ENCODE measurements at places on chromosomes 4 and X.
A peak's percentile ranks its signal among the peaks of the same experiment; 100 is the strongest.

DNA sequence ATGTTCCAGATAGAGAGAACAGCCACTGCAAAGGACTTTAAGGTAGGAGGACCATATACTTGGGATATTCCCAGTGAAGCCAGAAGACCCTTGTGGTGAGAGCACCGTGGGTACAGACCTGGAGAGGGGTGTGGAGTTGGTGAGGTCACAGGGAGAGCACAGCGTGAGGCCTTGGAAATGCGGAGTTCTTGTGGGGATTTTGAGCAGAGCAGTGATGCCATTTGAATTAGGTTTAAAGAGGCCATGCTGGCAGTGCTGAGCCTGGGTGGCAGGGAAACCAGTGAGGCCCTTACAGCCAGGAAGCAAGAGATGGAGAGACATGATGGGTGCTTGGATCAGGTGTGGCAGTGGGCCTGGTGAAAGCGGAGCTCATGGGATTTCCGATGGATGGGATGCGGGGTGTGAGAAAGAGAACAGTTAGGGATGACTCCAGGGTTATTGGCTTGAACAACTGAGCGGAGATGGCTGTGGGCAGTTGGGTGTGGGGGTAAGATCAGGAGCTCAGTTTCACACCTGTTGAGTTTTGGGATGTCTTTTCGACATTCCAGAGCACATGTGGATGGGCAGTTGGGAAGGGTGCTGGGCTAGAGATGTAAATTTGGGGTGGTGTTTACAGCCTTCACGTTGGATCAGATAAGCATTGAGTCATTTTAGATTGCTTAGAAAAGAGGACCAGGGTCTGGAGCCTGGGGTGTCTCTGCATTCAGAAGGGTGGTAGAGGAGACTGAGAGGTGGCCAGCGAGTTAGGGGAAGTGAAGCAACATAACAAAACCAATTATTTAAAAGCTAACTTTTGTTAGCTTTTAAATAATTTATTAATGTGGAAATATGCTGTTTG lies 68.9 kb downstream of the TMEM131L start:
- no peak for DNase-seq

GRCh38 chr4:35358001-35358584 lies 886.2 kb downstream of the ARAP2 start:
- no peak for DNase-seq

DNA sequence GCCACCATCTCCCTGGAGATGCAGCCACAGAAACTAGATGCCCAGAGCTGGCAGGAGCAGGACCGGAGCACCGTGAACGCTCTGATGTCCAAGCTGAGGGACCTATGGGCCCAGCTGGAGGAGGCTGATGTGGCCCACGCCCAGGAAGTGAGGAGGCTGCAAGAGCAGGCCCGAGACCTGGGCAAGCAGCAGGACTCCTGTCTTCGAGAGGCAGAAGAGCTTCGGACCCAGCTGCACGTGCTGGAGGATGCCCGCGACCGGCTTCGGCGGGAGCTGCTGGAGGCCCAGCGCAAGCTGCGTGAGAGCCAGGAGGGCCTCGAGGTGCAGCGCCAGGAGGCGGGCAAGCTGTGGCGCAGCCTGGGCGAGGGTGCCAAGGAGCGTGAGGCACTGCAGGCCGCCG lies 14.2 kb downstream of the SMIM10L2A start:
- no peak for DNase-seq

DNA sequence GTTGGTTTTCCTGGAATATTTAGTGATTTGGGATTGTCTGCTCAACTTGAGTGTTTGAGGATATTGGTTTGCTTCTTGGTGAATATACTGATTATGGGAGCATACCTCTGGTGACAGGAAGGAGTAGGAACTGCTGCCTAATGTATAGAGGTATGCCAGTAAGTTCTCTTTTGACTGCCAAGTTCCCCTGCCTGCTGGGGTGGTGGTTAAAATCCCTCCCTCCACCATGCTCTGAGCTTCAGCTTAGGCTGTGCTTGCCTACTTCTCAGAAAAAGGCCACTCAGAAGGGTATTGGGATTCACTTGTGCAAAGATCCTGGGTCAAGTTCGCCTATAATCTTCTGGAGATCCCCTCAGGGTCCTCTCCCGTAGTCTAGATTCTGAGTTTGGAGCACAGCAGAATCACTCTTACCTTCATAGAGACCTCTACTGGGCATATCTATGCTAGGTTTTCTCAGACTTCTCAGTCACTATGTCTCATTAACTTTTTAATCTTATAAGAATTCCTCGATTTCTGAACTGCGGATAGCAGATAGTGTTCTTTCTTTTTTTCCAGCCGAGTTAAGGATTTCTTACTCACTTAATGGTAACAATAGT lies 44.7 kb upstream of the DCK start:
- DNase-seq = no peak

DNA sequence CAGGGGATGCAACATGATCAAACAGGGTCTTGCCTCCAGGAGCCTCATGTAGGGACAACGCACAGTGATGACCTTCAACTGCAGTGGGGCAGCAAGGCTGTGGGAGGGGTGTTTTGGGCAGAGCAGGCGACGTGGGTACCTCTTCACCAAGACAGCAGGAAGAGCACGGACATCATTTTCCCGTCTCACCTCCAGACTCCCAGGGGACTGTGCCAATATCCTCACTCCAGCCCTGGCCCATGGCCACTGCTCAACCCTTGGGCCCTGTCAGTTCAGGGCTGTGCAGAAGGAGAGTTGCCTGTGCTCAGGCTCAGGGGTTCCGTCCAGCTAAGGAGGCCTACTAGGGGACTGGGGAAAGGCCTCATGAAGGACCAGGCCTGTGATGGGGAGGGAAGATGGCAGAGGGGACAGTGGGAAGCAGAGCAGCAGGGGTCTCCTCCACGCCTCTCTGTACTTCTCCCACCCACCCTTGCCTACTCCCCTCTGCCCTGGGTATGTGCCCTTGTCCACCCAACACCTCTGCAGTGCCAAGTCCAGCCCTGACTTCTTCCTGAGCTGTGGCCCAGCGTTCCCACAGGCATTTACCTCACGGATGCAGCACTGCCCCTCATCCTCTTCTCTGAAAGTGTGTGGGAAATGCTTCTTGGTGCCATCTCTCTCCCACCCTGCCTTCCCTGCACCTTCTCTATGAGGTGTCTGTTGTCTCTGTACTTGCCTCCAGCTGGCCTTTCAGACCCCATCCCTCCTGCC lies 1.4 kb downstream of the IL9R start:
- no peak for DNase-seq

GRCh38 chrX:151977009-151977408 lies 2.5 kb upstream of the GABRE start:
- no peak for DNase-seq

DNA sequence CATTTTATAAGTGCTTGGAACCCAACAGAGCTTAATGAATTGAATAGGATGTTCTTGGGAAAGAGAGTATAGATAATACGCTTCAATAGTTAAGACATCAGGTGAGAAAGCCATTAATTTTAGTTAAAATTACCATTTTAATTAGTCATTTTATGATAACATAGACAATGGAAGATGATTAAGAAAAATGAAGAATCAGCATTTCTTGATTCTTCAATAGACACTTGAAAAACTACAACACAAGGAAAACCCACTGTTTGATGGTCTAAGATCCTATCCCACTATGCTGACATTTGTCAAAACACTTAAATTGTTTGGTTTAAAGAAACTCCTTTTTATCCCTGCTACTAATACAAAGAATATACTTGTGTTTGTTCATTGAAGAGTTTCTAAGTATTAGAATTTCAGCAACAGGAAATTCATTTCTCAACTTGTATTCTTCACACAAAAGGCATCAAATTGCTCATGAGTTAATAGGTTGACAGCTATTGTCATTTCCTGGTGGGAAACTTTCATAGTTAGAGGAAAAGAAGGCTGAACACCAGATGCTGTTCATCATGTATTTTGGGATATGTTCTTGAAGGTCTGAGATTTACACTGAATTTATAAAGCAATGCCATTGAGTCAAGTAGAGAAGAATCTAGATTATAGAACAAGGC lies 9.6 kb upstream of the CXCL2 start:
- DNase-seq = no peak

DNA sequence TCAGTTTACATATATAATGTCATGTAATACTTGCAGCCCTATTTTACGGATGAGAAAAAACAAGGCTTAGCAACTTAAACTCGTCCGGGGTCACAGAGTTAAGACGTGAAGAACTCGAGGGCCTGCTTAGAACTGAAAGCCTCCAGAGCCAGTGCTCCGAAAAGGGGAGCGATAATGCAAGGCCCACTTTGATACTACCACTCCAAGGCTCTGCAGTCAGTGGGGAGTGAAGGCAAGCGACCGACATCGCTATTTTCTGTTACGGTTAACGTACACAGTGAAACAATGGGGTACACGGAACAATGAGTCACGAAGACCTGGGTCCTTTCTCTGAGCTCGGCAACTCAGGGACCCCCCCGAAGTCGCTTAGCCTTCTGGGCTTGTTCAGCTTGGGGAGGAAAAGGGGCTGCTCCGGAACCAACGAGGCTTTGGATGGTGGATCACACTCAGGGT lies 965 bp downstream of the PPA2 start:
- DNase-seq = peak; percentile 20

- DNase-seq = no peak
Observed at GRCh38 chr4:142551517-142552305, 294.4 kb downstream of the INPP4B start.

GRCh38 chr4:173264245-173264644 lies 69.9 kb downstream of the HMGB2 start:
- no peak for DNase-seq

- no peak for DNase-seq
Observed at GRCh38 chrX:119186763-119187162, 49.3 kb upstream of the PGRMC1 start.

GRCh38 chr4:188879598-188879997 lies 740.4 kb downstream of the TRIML1 start:
- DNase-seq = no peak

GRCh38 chrX:30308263-30309138 lies 689 bp downstream of the NR0B1 start:
- peak; percentile 78 for DNase-seq

- DNase-seq = no peak
Observed at GRCh38 chrX:119539872-119540271, 25.3 kb downstream of the STEEP1 start.

Measured in NCI-H146 (cell line).